NCI-H1436 treated with DMSO at 0.1 percent for 48 hours (cell line): ENCODE measurements at places on chromosomes 2 and 18.

GRCh38 chr2:206276169-206276942 is 1.9 kb downstream of the ZDBF2 start:
- no peak for DNase-seq

- no peak for DNase-seq
These were observed 16.2 kb downstream of the SCYGR8 start for GRCh38 chr2:227761740-227762476.

- no peak for DNase-seq
These were observed 1.4 kb downstream of the MBP start for GRCh38 chr18:77131100-77131651.

DNA sequence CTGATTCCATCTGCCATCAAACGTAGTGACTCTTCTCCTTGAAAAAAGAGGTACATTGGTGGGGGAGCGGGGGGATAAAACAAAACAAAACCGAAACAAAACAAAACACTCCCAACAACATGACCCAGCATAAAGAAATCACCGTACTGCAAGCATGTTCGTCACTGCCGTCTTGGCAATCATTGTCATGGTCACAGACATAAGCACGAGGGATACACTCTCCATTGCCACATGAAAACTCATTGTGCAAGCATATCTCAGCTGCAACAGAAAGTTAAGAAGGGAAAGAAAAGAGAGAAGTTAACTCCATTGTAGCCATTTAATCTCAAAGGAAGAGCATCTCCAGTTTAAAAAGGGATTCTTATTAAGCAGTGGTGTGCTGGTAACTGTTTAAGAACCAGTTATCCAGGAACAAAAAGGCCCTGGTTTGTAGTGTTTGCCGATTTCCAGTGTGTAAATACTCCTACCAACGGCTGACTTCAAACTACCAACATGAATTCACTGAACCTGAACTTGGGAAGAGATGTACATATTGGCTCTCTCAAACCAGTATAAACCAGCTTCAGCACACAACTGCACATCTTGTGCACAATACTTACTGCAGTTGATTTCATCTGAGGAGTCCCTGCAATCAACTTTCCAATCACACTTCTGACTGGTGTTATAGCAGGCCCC is 68.2 kb downstream of the LRP2 start:
- DNase-seq: no peak

DNA sequence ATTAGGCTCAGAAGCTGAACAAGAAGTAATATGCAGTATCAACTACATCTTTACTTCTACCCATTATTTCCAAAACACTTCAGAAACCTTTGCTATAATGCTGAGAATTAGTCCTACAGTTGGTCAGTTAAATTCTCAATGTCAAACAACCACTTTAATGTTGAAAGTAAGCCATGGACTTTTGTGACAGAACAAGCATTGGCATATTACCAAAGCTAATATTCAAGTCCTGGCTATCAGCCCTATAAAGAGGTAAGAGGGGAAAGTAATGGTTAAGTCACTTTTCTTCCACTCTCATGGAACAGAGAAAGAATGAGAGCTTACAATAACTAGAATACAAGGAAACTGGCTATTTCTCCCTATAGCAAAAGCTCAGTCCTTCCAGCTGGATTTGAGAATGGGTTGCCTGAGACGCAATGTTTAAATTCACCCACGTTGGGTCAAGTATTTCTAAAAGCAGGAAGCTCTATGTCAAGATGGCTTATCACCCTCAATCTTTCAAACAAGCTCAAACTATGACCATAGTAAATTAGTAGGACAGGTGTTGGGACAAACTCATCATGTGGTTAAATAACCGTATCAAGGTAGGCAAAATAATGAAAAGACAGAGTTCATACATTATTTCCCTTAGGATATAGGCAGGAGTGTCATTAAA is 31.4 kb upstream of the MFSD6 start:
- no peak for DNase-seq

DNA sequence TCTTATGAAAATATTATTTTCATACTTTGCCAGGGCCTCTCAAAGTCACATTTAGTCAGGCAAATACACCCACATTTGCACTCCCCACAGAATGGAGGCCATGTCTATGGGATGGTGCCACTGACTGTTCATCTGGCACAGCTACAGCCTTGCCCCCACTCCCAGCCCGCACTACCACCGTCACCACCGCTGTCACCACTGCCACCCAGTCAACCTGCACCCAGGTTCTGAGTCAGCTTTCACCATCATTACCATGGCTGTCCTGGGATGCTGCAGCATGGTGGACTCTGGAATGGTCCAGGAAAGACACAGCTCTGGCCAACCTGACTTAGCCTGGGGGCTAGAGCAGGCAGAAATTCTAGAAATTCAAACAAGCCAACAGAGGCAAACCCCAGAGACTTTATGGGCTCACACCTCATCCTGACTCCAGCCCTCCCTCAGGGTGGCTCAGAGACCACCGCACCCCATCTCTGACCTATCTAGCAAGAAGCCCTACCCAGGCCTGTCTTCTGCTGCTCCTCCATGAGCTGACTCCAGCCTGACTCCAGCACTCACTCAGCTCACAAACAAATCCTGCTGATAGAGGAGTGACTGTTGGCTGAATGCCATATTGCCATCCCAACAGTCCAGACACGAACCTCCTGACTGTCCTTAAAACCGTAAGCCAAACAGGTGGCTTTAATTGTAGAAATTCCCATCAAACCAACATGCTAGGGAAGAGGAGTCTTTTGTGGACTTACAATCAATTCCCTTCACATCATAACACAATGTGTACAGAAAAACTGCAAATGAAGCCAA is 28.0 kb downstream of the DNER start:
- DNase-seq: no peak

- no peak for DNase-seq
These were observed 165.9 kb downstream of the MYT1L start for GRCh38 chr2:2165135-2165534.

DNA sequence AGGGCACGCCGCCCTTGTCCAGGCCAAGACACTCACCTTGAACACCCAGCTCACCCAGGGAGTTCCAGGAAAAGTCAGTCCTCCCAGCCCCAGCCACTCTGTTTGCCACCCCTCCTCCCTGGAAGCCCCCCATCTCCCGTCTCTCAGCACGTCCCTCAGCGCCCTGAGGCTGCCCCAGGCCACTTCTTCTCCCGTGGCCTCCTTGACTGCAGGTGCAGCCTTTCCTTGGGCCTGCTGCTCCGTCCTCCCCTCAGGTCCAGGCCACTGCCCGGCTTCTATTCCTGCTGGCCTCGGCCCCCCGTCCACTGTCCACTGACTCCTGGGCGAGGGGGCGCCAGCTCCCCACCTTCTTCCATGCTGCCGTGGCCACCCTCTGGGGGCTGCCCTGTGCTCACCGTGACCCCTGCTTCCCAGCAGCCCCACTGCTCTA is 239.1 kb downstream of the HDAC4 start:
- DNase-seq: no peak

DNA sequence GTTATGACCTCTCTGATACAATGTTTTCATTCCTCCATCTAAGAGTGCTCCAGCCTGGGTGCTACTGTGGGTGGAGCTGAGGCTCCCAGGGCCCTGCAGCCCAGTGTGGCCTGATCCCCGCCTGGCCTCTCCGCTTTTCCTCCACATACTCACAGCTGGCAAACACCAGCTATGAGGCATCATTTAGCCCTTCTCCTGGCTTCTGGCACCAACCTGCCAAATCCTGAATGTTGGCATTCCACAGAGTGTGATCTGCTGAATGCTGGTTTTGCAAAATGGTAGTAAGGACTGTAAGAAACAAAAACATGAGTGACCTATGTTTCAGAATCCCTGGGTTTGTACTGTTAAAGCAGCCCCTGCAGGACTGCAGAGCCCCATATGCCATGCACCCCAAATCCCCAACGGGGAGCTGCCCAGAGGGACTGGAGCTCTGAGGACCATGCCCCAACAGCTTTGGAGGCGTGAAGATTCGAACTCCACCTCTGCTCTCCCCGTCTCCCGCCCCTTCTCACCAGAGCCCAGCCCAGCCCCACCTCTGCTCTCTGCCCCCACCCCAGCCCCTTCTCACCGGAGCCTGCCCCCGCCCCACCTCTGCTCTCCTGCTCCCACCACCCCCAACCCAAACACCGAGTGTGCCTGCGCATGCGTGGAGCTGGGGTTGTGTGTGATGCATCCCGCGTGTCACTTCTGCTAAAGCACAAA is 4.2 kb downstream of the SLC66A2 start:
- DNase-seq: no peak

GRCh38 chr2:224659714-224660113 is 56.5 kb downstream of the CCDC195 start:
- DNase-seq: no peak

GRCh38 chr2:135650721-135651120 is 90.9 kb upstream of the UBXN4 start:
- no peak for DNase-seq

DNA sequence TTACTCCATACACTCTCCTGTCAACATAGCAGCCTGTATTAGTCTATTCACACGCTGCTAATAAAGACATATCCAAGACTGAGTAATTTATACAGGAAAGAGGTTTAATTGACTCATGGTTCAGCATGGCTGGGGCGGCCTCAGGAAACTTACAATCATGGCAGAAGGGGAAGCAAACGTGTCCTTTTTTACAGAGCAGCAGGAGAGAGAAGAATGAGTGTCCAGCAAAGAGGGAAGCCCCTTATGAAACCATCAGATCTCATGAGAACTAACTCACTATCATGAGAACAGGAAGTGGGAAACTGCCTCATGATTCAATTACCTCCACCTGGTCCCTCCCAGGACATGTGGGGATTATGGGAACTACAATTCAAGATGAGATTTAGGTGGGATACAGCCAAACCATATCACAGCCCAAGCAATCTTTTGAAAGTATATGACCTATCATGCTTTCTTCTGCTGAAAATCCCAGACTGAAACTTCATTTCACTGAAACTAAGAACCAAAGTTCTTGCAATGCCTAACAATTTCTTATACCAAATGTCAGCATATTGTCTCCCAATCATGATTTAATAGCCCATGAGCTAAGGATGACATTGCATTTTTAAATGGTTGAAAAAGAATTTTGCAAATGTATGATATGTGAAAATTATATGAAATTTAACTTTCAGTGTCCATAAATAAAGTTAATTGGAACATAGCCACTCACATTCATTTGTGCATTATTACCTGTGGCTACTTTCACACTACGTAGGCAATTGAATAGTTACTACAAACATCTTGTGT is 686.8 kb upstream of the ZEB2 start:
- DNase-seq: no peak

DNA sequence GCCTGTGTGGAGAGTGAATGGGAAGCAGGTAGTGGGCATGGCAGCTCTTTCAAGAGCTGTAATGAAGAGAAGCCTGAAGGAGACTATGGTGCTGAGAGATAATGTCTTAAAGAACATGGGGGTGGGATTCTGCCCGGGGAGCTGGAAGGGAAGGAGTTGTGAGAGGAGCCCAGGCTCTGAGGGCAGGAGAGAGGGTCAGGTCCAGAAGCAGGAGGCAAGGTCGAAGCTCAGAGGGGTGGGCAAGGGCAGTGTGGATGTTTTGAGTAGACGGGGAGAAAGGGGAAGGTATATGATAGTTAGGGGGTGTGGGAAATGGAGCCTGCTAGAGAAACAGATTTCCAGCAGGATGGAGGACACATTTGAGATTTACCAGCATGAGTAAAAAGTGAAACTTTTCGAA is 2.1 kb downstream of the CAPN10 start:
- DNase-seq: no peak

GRCh38 chr2:167293943-167294775 is 405.9 kb downstream of the XIRP2 start:
- DNase-seq: no peak

GRCh38 chr2:11757101-11757500 is 10.7 kb downstream of the LPIN1 start:
- DNase-seq: no peak

DNA sequence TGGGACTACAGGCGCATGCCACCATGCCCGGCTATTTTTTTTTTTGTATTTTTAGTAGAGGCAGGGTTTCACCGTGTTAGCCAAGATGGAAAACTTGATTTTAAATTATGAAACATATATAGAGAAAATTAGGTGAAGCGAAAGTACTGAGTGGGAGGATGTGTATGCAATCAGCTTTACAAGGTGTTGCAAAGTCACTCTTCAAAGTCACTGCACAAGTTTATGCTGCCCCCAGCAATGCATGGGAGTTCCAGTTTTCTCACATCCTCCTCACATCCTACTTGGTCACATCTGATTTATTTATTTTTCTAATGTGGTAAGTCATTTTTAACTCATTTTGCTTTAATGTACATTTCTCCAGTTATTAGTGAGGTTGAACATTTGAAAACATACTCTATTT is 49.2 kb upstream of the CHN1 start:
- DNase-seq: no peak

DNA sequence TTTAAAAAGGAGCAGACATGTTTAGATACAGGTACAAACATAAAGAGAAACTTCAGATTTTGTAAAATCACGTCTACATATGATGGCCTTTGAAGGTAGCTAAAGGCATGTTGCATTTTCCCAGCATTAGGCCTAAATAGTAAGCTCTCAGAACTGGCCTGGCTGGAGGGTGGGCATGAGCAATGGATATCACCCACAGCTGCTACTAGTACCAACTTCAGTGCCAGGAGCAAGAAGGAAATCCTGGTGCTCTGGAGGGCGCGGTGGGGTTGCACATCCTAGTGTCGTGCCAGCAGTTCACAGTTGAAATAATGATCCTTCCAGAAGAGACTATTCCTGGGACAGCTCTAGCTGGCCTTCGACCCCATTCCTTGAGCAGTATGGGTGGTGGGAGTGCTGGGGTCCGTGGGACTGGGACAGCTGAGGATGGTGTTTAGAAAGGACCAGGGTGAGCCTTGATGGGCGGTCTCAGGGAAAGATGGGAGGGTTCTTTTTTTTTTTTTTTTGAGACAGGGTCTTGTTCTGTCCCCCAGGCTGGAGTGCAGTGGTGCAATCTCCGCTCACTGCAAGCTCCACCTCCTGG is 4.9 kb downstream of the DES start:
- no peak for DNase-seq

DNA sequence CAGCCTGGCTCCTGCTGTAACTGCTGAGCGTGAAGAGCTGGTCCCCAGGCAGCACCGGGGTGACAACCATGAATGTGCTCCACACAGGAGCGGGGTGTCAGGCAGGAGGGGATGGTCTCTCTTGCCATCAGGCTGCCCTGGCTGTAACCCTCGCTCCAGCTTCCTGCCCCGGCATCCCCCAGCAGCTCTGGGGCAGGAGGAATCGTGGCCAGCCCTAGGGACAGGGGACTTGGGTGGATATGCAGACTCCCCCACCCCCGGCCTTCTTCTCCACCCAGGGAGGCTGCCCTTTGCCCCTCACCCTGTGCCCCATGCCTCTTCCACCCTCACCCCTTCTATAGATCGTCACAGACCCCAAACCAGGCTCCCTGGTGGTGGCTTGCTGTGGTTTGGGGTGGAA is 69.4 kb upstream of the SMAD7 start:
- no peak for DNase-seq

DNA sequence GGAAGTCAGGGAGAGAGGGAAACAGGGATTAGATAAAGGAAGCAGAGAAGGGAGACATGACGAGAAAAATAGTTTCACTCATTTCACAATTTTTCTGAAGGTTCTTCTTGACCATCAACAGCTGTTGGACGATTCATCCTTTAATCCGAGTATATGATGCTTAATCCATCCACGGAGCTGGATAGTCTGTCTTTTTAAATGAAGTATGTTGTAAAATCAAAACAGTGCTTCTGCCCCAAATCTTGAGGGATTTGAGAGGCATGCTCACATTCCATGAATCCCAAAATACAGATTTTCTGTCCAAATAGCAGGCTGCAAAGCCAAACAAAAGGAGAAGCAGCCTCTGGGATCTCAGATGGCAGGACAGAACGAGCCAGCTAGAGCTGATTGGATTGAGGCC is 47.5 kb downstream of the EPAS1 start:
- DNase-seq: no peak
